ENCODE measurements at places on chromosomes 16 and 17.

- no peak for DNase-seq
These were observed 1000.9 kb upstream of the RBFOX1 start for GRCh38 chr16:6331770-6332169.

DNA sequence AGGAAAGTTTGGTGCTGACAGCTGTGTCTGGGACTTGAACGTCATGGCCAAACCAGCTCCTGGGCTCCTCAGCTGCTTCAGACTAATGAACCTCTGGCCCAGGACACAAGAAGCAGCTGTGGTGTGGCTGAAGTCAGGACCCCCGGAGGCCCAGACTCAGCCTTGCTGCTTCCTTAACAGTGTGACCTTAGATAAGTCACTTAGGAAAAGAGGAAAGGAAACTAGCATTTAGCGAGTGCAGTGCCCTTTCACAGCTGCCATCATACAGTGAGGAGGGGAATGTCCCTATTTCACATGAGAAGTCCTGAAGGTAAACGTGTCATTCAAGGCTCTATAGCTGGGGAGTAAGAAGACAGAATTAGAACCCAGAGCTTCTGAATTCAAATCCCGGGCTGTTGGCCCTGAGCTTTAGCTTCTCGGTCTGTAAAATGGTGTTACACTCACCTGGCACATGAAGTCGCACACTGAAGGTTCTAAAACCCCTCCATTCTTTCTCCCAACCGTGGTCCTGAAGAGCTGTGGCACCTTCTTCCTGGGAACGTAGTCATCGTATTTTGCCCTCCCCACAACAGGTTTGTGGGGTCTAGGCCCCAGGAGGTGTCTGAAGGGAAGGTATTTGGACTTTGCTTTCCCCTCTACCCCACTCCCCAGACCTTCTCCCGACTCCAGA, 910 bp upstream of the RAMP2 start:
- no peak for DNase-seq

GRCh38 chr16:54938212-54939028, 7.8 kb downstream of the IRX5 start:
- no peak for DNase-seq

DNA sequence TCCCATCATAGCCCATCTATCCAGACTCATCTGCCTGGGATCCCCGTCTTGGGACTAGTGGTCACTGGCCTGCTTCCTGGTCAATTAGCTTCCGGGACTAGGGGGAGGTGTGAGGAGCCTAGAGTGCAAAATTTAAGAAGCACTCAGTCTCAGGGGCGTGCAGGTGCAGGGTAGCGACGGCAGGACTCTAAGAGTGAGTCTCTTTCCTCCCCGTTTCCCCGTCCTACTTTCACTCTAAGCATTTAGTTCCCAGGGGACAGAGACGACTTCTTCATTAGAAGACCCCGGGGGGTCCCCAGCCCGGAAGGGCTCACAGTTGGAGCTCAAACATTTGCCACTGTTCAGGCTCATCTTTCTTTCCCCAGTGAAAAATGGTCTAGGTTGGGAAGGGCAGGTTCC, 677 bp upstream of the ZNHIT3 start:
- no peak for DNase-seq

- no peak for DNase-seq
These were observed 681 bp downstream of the USP43 start for GRCh38 chr17:9645851-9646545.

DNA sequence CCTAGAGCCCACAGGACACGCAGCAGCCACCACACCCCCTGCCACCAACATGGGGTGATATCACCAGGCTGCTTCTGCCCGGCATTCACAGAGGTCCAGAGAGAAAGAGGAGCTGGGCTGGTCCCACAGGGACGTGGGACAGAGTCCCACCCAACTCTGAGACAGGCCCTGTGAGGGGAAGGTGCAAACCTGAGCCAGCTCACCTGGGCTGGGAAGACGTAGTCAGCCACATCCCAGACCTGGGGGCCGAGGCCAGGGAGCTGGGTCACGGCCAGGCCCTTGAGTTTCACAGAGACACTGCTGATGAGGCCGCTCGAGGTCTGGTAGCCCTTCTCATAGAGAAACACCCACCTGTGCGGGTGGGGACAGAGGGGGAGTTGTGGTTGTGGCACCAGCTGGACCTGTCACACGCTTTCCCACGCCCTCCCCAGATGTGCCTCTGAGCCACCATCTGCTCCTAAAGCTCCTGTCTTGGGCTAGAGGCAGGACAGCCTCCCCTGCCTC, 11.2 kb downstream of the P2RX1 start:
- no peak for DNase-seq

DNA sequence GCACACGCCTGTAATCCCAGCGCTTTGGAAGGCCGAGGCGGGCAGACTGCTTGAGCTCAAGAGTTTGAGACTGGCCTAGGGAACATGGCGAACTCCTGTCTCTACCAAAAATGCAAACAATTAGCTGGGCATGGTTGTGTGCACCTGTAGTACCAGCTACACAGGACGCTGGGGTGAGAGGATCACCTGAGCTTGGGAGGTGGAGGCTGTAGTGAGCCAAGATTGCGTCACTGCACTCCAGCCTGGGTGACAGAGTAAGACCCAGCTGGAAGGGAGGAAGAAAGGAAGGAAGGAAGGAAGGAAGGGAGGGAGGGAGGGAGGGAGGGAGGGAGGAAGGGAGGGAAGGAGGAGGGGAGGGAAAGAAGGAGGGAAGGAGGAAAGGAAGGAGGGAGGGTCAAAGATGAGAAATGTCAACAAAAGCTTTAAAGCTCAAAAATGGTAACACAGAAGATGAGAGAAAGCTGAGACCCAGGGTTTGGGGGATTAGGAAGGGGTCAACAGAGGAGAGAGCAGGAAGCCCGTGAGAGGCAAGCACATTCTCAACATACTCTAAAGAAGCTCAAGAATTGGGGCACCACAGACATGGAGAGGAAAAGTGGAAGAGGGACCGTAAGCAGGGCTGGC, 5.0 kb upstream of the KRT19 start:
- DNase-seq = no peak

- DNase-seq = no peak
These were observed 200.4 kb downstream of the IRF8 start for GRCh38 chr16:86099326-86099725.

Data from KG1 (cell line).